Left ventricle myocardium inferior (tissue), 1 donor: ENCODE measurements at places on chromosomes 5 and 9. TPM values are rescaled to one million over a fixed set of nuclear protein-coding genes. Genes with fewer than 3 reads are reported as not detected.

The FLT4 gene
- 6.1 TPM for total RNA-seq

The PTGDS gene
- total RNA-seq = 3,579 TPM

The SLC36A2 gene
- total RNA-seq = 0.16 TPM

The KIF4B gene
- total RNA-seq = not detected

GRCh38 chr9:93301911-93302541, 118.1 kb downstream of the WNK2 start:
- no peak for DNase-seq

DNA sequence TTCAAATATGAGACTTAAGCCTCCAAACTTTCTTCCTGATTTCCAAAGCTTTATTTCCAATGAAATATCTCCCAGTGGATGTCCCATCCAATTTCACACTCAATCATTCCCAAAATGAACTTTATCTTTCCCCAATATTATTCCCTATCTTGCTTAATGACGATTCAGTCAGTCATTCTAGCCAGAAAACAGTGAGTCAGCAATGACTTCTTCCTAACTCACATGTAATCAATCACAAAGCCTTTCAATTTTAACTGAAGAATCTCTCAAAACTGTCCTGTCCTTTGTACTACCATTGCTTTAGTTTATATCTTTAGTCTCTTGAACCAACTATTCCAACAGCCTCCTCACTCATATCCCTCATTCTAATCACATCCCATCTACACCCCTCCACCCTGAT, 34.9 kb downstream of the NSA2 start:
- DNase-seq = no peak

- no peak for DNase-seq
Measured at GRCh38 chr9:101514071-101514470, 19.6 kb upstream of the RNF20 start.

GRCh38 chr9:133151601-133152525, 11.9 kb downstream of the GBGT1 start:
- DNase-seq = no peak

GRCh38 chr9:37678789-37679273, 28.1 kb downstream of the FRMPD1 start:
- no peak for DNase-seq

DNA sequence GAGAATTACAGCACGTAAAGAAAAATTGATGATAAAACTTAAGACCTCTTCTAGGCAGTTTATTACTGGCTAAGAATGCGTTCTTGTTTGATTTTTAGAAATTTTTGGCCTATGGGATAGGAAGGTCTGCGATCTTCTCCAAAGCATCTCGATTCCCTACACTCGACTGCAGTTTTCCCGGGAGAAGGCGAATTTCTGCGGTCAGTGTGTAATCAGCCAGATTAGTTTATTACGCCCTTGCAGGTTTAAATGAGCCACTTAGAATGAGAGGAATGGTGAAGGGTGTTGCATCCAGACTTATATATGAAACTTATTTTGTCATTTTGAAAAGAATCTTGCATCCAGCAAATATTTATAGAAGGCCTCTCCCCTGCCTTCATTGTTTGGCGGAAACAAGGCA, 1.2 kb downstream of the MTAP start:
- DNase-seq = no peak

DNA sequence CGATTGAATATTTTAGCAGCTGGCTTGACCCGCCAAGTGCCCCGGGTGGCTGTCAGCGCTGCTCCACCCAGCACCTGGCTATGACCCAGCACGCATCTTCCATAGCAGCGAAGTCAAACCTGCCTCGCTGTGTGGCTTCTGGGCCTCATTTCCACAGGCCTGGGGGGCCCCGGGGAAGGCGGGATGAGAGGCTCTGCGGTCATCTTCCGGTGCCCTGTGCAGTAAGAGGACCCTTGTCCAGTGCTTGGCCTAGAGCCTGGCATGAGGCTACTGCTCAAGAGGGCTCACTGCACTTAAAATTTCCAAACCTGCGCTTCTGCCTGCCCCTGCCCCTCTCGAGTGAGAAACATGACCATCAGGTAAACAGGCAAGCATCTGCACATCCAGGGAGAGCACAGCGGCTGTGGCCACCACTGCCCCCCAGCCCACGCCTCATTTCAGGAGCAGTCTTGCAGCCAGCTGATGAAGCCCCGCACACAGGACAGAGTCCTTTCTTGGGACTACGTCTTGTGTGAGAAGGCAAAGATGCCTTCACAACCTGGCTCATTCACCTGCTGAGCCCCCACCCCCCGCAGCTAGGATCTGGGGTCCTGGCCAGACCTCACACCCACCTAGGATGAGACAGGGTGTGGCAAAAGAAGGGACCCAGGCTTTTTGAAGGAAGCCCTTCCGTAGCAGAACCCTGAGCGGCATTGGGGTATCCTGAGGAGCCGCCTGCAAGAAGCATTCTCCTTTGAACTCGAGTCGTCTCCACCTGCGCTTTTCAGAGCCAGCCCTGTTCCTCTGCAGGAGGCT, 69.5 kb upstream of the UNC5A start:
- no peak for DNase-seq

GRCh38 chr5:109998726-109999125, 309.0 kb downstream of the MAN2A1 start:
- DNase-seq = no peak

DNA sequence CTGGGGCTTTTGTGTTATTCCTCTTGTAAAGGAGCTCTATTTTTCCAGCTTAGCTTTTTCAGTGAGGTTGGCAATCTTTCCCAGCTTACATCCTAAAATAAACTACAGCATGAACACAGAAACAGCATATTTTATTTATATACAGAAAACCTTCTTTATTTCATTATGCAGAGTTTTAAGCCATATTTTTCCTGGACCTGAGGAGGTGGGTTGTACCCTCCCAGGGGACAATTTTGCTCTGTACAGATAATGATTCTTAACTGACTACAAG, 341.2 kb upstream of the TYRP1 start:
- DNase-seq = no peak

- DNase-seq = no peak
Measured at GRCh38 chr5:98902733-98903132, 26.1 kb downstream of the CHD1 start.

DNA sequence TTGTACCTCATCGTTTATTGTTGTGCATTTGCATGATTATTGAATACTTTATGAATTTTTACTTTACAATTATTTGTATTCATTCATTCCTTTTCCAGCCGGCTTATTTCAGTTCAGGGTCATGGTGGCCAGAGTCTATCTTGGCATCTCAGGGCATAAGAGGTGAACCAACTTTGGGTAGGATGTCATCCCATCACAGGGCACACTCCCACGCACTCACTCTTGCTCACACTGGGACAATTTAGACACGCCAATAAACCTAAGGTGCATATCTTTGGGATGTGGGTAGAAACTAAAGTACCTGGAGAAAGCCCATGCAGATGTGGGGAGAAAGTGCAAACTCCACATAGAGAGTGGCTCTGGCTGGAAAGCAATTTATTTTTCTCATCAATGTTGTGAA, 158.1 kb upstream of the MAST4 start:
- no peak for DNase-seq

GRCh38 chr5:143938230-143938629, 126.3 kb downstream of the HMHB1 start:
- DNase-seq = no peak
